Brain (organoid and tissue), 16 donors: ENCODE measurements at places on chromosomes 3 and 15.

DNA sequence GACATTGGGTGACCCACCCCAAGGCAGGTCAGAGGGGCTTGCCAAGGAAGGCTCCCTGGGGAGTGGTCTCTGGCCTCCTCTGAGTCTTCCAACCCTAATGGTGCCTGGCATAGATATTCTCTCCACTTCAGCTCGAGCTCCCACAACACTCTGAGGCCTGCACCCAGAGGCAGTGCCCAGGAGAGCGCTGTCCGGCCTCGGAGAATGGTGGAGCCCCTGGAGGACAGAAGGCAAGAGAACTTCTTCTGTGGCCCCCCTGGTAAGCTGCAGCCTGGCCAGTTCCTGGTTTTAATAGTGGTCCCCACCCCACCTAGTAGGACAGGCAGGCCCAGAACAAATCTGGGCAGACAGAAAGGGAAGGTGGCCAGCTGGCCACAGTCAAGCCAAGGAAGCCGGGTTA, 7.0 kb downstream of the DISP2 start:
- DNase-seq: no peak

- no peak for DNase-seq
These were observed 5.9 kb downstream of the PBRM1 start for GRCh38 chr3:52679811-52680210.

DNA sequence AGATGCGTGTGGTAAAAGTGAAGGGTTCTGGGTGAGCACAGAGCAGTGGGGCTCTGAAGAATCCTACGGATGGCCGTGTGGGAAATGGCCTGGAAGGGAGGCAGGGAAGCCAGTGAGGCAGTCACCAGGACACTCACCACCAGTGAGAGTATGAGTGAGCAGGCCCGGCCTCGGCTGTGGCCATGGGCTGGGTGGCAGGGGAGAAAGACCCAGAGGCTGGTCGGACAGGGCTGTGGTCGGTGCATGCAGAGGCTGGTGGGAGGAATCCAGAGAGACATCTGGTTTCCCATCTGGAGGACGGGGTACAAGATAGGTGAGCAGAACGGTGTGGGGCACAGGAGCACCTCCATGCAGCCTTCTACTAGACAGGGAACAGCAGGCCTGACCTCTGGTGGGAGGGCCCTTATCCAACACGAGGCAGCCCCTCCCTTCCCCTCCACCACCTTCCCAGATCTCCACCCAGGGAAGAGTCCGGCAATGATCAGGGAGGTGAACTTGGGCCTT, 10.1 kb downstream of the PCSK6 start:
- DNase-seq: no peak

DNA sequence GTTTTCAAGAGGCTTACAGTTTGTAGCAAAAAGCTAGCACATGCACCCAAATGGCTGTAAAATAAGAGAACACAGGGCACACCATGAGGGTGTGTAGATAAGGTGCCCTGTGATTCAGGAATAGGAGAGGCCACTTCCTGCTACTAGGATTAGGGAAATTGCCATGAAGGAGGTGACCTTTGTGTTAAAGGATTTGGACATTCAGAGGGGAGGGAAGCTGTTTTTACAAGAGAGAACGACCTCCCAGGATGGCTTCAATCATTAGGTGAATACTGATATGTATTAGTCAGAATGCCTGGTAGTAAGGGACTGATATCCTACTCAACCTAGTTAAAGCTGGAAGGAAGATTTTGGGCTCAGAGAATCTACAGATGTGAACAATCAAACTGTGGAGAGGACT, 35.7 kb upstream of the ABHD17C start:
- no peak for DNase-seq

GRCh38 chr3:173913397-173913796, 515.9 kb downstream of the NLGN1 start:
- no peak for DNase-seq

- DNase-seq: no peak
These were observed 31.5 kb upstream of the LAMP3 start for GRCh38 chr3:183193762-183194689.

GRCh38 chr3:49377483-49377882, 19.3 kb upstream of the GPX1 start:
- DNase-seq: no peak

DNA sequence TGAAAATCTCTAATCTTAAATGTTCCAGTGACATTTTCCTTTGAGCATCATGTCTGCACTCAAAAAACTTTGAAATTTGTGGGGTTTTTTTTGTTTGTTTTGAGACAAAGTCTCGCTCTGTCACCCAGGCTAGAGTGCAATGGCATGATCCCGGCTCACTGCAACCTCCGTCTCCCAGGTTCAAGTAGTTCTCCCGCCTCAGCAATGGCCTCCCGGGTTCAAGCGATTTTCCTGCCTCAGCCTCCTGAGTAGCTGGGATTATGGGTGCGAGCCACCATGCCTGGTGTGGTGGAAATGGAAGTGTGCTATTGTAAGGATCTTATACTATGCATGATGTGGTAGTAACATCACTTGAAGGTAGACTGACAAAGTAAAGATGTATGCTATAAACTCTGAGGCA, 42.5 kb downstream of the TKT start:
- DNase-seq: no peak
